Endodermal cell (in vitro differentiated cells): ENCODE measurements at places on chromosomes 12 and 14. TPM values are rescaled to one million over a fixed set of nuclear protein-coding genes. Genes with fewer than 3 reads are reported as not detected.
A peak's percentile ranks its signal among the peaks of the same experiment; 100 is the strongest.

DNA sequence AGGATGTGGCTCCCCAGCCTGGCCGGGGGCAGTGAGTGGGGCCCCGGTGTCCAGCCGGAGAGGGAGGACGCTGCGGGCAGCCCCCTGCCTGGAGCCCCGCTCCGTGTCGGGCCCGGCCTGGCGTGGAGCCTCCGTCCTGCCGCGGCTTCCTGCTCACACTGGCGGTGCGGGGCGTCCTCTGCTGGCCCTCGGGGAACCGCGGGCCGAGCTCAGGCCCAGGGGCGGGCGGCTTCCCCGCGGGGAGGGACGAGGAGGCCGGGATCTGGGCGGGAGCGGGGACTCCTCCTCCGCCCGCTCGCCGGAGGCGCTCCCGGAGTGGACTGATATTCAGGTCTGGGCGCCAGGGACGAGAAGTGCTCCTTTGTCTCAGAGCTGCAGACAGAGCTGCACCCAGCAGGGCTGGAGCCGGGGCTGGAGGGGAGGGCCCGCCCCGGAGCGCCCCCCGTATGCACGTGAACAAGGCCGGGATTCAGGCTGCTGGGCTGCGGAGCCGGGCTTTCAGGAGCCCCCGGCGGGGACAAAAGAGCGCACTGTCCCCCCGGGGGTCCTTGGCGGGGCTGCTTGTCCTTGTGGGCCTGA, 2.2 kb downstream of the MMP17 start:
- peak; percentile 92 for DNase-seq

- DNase-seq, result no peak
These were observed 298 bp downstream of the CTDSP2 start for GRCh38 chr12:57846285-57846576.

Gene CARMIL3
- 2.1 to 5.0 TPM (median 2.6 TPM) in 3 replicates for total RNA-seq

DNA sequence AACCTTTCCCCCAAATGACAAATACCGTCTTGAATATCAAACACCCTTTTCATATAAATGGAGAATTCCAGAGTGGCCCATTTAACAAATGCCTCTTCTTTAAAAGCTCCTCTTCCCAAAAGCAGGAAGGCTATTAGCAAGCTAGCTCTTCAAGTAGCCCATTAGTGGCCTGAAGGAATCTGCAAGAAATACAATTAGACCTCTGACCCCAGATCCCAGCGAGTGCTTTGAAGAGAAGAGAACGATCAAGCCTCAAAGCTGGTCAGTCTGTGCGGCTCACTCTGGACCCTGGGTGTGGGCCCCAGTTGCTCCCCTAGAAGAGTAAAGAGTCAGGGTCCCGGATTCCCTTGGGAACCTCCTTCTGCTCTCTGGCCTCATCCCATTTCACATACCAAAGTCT, 325.6 kb downstream of the NUAK1 start:
- no peak for DNase-seq

GRCh38 chr14:31320216-31320615, 100.1 kb downstream of the HEATR5A start:
- DNase-seq, result no peak

GRCh38 chr12:95634622-95635621, 83.6 kb upstream of the USP44 start:
- no peak for DNase-seq

Gene PLCZ1
- total RNA-seq, result not detected in 3 replicates

- peak; percentile 61 for DNase-seq
These were observed 772.4 kb upstream of the FBXO33 start for GRCh38 chr14:40204441-40205175.

GRCh38 chr14:27002179-27002578, 404.3 kb upstream of the NOVA1 start:
- DNase-seq, result no peak

- no peak for DNase-seq
These were observed 11.3 kb downstream of the SYNE3 start for GRCh38 chr14:95505030-95505589.

DNA sequence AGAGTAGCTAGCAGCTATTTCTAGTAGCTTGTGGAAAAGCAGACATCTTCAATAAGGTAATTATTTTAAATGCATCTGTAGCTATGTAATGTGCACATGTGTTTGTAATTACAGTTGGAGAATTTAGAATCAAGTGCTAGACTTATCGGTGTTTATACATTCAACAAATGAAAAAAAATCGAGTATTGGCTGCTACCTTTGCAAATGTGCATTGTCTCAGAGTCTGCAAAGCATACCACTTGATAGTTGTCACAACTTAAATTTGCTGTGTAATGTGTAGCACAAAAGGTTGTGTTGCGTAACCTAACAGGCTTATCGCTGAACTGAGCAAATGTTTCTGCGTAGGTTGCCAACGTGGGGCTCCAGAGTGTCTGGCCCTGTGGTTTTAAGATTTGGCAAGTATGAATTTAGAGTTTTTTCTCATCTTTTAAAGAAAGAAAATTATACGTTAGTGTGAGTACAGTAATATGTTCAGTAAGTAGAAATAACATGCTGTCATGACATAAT, 44.3 kb downstream of the TMTC2 start:
- no peak for DNase-seq

Gene IFNG-AS1
- not detected in 2 replicates for total RNA-seq

Gene KRT6C
- total RNA-seq, result not detected in 2 replicates

- peak; percentile 95 for DNase-seq
These were observed 98.7 kb downstream of the GAS2L3 start for GRCh38 chr12:100672075-100672592.

Gene NANOG
- total RNA-seq, result 6.1 to 98.2 TPM (median 7.8 TPM) in 3 replicates

DNA sequence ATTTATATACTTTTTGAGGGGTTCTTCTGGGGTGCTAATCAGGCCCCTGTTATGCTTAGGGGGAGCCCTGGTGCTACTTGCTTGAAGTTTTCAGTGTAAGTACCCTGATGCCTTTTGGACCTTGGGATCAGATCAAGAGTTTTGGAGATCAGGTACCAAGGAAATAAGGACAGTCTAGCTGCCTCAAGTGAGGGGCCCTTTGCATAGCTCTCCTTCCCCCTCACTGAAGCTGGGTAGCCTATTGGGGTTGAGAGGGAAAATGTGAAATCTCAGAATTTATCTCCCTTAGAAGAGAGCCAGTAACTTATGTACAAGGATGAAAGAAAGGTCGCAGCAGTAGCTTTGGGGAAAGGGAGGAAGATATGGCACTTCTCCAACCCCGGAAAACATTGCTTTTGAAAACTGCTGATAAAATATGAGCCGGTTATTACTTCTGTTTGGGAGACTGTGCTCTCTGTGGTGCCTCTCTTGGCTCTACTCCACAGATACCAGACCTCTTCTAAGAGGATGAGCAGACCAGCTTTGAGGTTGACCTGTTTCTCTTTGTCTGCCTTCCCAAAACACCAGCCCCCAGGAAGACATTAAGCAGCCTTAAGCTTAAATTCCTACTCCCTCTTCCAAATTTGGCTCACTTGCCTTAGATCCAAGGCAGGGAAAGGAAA, 8.8 kb upstream of the AMHR2 start:
- no peak for DNase-seq

- no peak for DNase-seq
These were observed 86.9 kb upstream of the IGF1 start for GRCh38 chr12:102567031-102567985.

Gene CTDSP2
- 141 and 148 TPM in 2 replicates for total RNA-seq

Gene TCL1A
- total RNA-seq, result 1.3 and 1.8 TPM in 2 replicates

GRCh38 chr14:106044949-106045596, 518.7 kb downstream of the TMEM121 start:
- peak; percentile 51 for DNase-seq

DNA sequence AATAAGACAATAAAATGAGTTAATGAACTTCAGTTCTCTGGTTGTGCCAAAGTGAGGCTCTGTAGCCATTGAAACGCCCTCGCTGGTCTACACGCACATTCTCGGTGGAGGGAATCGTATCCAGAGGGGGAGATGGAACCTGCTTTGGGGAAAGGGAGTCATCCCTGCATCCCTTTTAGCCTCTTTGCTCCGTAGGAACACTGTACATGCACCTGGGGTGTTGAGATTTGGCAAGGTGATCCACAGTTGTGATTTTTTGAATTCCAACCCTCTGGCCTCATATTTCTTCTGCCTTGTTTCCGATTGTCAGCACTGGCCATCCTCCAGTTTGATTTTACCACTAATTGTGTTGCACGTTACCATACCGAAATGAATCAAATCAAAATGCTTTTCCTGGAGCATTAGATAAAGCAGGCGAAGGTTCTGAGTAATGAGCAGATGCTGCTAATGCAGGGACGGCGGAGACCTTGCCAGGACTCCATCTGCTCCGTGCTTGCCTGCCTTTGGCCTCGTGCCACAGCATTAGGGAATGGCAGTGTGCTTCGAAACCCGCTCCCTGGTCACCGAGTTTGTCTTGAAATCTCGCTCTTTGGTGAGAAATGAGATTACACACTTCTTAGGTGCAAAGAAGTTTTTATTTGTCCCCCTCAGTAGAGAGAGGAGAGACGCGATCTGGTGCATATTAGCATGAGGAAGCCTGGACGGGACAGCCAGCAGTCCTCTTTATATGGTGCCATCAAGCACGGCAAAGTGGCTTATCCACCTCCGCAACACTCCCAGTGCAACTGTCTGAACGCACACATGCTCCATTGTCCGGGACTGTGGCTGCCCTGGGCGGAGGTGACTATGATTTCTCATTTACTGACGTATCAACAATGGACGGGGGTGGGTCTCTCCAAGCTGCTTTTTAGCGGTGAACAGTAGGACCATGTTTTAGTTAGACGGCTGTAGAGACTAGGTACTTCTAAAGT, 59.1 kb downstream of the FBXW8 start:
- DNase-seq, result peak; percentile 50

Gene KCNK13
- 0.38 to 0.58 TPM in 2 of 3 replicates, not detected in the other for total RNA-seq

DNA sequence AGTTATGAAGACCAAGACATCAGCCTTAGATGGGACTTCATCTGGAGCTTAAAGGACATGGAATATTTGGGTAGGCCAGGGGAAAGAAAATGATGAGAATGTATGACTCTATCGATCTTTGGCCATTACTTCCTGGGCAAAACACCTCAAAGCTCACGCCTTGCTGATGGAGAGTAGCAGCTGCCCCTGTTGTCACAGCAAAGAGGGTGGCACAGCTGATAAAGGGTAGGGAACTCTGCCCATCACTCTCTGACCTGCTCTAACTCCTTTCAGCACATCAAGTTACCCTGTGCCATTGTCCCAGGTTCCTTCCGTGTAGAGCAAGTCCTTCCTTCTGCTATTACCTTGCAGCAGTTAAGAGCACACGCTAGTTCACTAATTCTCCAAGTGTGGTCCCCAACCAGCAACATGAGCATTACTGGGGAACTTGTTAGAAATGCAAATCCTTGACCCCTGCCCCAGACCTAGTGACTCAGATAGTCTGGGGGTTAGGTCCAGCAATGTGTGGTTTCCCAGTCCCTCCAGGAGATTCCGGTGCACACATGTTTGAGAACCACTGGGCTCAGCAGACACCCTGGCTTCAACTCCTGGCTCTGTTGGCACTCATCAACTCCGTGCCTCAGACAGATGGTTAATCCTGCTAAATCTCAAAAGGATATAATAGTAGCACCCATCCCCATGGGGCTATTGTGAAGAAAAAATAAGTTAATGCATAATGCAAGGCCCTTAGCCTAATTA, 93.7 kb upstream of the EEA1 start:
- DNase-seq, result peak; percentile 70

GRCh38 chr12:57451233-57451778, 3.8 kb upstream of the INHBE start:
- DNase-seq, result no peak

DNA sequence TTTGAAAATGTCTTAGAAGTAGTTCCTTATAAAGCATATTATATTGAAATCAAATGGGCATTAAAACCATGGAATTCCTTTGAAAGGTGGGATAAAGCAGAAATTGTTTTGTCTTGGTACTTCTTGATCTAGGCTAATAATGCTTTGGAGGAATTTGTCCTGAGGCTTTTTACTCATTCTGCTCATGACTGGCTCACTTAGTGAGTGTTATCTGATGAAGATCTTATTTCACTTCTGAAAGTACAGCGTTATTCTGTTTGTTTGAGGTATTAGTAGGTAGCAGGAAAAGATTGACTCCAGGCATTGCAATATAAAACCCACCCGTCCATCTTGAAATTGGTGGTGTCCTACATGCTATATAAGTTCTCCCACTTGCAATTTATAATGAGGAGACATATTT, 5.5 kb downstream of the C12orf71 start:
- no peak for DNase-seq

- DNase-seq, result peak; percentile 55
These were observed 52.9 kb downstream of the SPTB start for GRCh38 chr14:64826845-64827244.

DNA sequence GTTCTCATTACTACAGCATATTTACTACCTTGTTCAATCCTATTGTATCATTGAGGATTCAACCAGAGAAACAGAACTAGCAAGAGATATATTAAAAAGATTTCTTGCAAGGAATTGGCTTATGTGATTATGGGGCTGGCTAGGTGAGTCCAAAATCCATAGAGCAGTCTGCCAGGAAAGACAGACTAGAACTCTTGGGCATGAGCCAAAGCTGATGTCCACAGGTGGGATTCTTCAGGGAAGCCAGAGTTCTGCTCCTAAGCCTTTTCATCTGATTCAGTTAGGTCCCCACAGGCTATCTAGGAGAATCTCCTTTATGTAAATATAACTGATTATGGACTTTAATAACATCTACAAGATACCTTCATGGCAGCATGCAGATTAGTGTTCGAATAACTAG, 26.0 kb downstream of the PELI2 start:
- no peak for DNase-seq

Gene NEUROD4
- not detected in 3 replicates for total RNA-seq

Gene ANO4
- total RNA-seq, result 3.7 to 6.8 TPM (median 4.0 TPM) in 3 replicates

DNA sequence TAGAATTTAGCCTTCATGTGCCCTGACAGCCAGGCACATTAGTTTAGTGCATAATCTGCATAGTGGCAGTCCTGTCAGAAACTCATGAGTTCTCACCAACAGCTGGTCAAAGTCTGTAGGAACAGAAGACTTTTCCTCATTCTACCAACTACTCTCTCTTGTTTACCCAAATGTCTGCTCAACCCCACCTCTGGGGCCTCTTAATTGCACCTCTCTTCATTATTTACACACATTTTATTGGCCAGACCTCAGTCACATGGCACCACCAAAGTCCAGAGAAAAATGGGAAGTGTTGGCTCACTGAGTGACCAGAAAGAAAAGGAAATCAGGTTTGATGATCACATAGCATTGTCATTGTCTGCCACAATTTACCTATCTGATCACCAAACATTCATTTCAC, 114.6 kb upstream of the PLXNC1 start:
- DNase-seq, result no peak

Gene MARCHF9
- total RNA-seq, result 15.8 to 31.9 TPM (median 18.5 TPM) in 3 replicates

Gene CPNE6
- total RNA-seq, result not detected in 3 replicates

DNA sequence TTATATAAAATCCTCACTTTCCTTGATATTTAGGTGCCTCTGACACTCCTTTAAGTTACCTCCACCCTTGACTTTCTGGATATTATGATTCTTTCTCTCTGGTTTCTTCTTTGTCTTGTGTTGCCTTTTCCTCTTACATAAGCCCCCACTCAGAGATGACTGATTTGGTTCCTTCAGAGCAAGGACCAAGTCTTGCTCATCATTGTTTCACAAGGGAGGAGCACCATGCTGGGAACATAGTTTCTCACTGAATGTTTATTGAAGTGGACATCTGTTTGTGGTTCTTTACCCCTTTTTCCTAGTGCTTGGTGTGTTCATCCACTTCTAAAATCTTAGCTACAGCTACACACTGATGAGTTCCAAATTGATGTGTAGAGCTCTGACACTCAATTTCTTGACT, 161.3 kb upstream of the PTPRQ start:
- DNase-seq, result no peak

Gene RIC8B
- total RNA-seq, result 9.8 to 24.9 TPM (median 23.3 TPM) in 3 replicates

Gene HNF1A
- 0.42 to 0.63 TPM in 2 of 3 replicates, not detected in the other for total RNA-seq
